ENCODE measurements at places on chromosomes 12 and 14. TPM values are rescaled to one million over a fixed set of nuclear protein-coding genes. Genes with fewer than 3 reads are reported as not detected.

Gene RNU7-1
- total RNA-seq, result not detected

Gene STYK1
- 2.3 TPM for total RNA-seq

Gene HSPA2
- 7.7 TPM for total RNA-seq

Gene LALBA
- total RNA-seq, result not detected

Gene RD3L
- not detected for total RNA-seq

Gene A2M
- total RNA-seq, result 566 TPM

Gene CEBPE
- not detected for total RNA-seq

Gene CLEC6A
- total RNA-seq, result not detected

Gene KIF26A
- 1.2 TPM for total RNA-seq

Gene FICD
- total RNA-seq, result 5.7 TPM

Gene FNTB
- total RNA-seq, result 18.1 TPM

Gene GUCY2C
- total RNA-seq, result not detected

Gene ATL1
- 1.2 TPM for total RNA-seq

Gene ANKS1B
- total RNA-seq, result 0.32 TPM

Gene RNASE4
- 18.6 TPM for total RNA-seq

Gene MMP14
- 445 TPM for total RNA-seq

Gene NKX2-1
- total RNA-seq, result 0.48 TPM
